ENCODE measurements at places on chromosomes 5 and 9.

- no peaks in the 10 kb centered on the region for H3K27me3 ChIP-seq
- H3K27ac ChIP-seq = no peak overlapping the region
- H3K4me3 ChIP-seq = no peak overlapping the region
- H3K36me3 ChIP-seq = no peaks in the 10 kb centered on the region
Measured at GRCh38 chr5:112691339-112691680, 46.4 kb upstream of the APC start.

DNA sequence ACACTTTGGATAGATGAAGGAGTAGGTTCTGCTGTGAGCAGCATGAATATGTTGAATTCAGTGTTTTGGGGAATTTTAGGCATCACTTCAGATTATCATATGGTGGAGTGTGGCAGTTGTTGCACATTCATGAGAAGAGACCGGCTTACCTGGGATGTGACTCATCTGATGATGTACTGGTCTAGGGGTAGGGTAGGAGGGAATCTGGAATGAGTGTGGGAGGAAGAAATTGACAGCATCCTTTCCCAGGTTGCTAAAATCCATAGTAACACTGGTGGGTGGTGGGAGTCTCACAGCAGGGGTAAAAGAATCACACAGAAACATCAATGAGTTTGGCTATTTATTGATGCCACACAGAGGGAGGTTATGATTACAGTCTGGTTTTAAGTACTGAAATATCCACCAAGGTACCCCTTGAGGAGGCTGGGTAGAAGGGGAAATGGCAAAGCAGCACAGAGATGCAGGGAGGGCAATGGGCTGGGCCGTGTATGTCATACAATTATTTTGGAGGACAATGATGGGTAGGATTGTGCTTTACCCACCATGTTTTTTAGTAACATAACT is 82.5 kb downstream of the TARS1 start:
- H3K27ac ChIP-seq = no peak overlapping the region
- no peaks in the 10 kb centered on the region for H3K36me3 ChIP-seq
- no peaks in the 10 kb centered on the region for H3K4me1 ChIP-seq
- H3K4me3 ChIP-seq = no peak overlapping the region
- DNase-seq = no peak

GRCh38 chr9:104977580-104977979 is 49.6 kb upstream of the ABCA1 start:
- H3K4me3 ChIP-seq = no peak overlapping the region
- H3K27me3 ChIP-seq = no peaks in the 10 kb centered on the region
- no peak for DNase-seq
- no peaks in the 10 kb centered on the region for H3K36me3 ChIP-seq
- H3K4me1 ChIP-seq = peaks cover 28% of the 10 kb centered on the region

DNA sequence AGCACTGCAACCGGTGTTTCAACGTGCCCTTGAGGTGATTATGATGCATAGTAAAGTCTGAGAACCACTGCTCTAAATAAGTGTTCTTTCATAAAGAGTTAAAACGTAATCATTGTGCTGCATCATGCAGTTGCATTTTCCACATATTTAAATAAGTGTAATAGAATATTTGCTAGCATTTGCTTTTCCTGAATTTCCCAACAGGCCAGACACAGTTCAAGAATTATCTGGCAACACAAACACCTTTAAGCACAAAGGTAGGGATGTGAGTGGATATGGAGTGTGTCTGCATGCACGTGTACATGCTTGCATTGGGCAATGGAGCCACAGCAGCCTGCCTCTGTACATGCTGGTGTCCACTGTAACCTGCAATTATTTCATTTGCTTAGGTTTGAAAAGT is 193.6 kb upstream of the PIK3R1 start:
- H3K4me1 ChIP-seq = no peaks in the 10 kb centered on the region
- H3K27ac ChIP-seq = no peak overlapping the region
